Tongue (tissue), 3 donors: ENCODE measurements at places on chromosomes 5 and 9.

- no peak for DNase-seq
These were observed 30.5 kb downstream of the PCSK1 start for GRCh38 chr5:96402500-96402899.

- no peak for DNase-seq
These were observed 63.6 kb upstream of the SLC12A2 start for GRCh38 chr5:128020012-128020411.

DNA sequence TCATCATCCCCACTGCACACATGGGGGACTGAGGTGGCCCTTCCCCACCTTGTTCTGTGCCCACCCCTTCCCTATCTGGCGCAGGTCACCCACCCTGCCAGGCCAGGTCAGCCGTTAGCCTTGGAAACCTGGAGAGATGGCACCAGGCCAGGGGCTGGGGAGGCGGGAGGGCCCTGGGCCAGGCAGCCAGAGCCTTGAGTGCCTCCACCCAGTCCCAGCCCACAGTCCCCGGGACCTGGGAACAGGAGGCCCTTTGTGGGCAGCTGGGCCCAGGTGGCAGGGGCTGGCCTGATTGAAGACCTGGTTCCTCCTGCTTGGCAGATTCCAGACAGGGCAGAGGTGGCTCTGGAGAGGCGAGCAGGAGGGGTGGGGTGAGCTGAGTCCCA is 70.6 kb downstream of the LRSAM1 start:
- DNase-seq = peak; percentile 65

DNA sequence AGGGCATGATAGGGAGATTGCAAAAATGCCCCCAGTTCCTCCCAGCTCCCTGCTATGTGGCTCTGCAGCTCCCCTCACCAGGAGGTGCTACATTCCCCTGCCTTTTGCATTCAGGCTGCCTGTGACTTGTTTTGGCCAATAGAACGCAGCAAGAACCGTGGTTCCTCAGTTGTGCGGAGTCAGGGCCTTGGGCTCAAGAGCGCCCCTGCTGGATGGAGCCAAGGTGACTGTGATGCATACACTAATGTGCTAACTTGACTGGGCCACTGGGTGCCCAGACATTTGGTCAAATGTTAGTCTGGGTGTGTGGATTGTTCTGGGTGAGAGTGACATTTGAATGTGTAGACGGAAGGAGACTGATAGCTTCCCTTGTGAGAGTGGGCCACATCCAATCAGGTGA is 123.3 kb upstream of the MVB12B start:
- no peak for DNase-seq

DNA sequence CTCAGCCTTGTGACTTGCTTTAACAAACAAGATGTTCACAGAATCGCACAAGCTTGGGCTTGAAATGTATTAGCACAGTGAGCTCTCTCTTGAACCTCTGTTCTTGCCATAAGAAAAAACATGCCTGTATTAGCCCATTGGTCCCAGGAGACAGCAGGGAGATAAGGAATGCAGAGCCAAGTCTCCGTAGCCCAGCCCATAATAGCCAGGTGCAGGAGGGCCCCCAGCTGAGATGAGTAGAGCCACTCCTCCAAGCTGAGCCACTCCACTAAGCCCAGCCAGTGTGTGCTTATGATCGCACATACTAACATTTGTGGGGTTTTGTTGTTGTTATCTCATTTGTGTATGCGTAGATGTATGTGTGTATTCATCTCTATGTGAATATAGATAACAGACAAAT is 21.6 kb upstream of the SVEP1 start:
- no peak for DNase-seq

- DNase-seq = no peak
These were observed 134.5 kb downstream of the MTX3 start for GRCh38 chr5:79856456-79857055.

GRCh38 chr5:175800656-175801081 is 70.7 kb upstream of the CPLX2 start:
- no peak for DNase-seq

DNA sequence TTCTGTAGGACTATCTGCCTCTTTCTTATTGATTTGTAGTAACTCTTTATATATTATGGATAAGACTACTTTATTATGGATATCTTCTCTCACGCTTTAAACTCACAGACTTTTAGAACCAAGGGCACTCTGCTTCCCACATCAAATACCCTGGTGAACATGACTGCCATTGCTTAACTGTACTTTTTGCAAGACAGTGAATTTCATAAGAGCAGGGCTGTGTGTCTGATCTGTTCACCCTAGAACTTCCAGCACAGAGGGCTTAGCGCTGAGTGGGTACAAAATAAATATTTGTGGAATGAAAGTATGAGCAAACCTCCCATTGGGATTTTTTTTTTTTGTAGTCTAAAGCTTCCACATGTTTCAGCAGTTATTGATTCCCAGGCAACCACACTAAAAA is 84.8 kb downstream of the CFAP77 start:
- DNase-seq = no peak

- DNase-seq = no peak
These were observed 57.8 kb upstream of the RUSC2 start for GRCh38 chr9:35432076-35432475.

GRCh38 chr5:38940230-38940858 is 94.5 kb downstream of the OSMR start:
- no peak for DNase-seq

DNA sequence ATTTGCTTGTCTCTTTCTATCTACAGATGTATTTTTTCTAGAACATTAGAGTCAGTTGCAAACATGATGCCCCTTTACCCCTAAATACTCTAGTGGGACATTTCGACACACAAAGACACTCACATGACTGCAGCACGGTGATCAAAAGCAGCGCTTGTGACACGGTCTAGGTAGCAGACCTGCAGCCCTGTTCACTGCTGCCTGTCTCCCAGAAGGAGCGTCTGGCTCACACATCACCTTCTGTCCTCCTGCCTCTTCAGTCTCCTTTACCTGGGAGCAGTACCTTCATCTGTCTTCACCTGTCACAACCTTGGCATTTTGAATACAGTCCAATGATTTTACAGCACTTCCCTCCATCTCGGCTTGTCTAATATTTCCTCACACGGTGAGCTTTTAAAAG is 51.9 kb upstream of the SH3PXD2B start:
- DNase-seq = no peak

DNA sequence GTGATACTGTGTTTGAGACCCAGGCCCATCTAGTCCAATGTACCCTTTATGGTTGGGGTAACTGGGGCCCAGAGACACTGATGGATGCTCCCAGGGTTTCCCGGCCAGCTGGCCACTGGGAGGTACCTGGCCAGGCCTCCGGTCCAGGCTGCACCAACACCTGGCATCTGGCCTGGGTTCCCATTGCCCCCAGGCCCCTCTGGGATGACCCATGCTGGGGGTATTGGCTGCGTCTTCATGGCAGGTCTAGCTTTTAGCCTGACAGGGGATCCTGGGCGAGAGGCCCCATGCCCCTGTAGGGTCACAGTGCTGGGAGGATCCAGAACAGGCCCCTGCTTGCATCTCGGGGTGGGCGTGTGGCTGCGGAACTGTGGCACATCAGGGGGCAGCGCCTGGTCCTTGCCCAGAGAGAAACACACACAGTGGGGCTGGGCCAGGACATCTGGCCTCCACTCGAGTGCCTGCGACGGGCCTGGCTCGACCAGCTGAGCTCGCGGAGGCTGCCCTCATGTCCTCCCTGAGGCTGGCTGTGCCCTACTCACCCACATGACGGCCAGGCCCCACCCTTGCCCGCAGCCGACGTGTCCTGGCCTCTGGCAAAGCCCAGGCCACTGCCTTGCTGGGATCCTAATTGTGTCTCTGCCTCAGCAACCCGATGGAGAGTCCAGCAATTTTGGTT is 21.5 kb upstream of the COL5A1 start:
- DNase-seq = no peak

DNA sequence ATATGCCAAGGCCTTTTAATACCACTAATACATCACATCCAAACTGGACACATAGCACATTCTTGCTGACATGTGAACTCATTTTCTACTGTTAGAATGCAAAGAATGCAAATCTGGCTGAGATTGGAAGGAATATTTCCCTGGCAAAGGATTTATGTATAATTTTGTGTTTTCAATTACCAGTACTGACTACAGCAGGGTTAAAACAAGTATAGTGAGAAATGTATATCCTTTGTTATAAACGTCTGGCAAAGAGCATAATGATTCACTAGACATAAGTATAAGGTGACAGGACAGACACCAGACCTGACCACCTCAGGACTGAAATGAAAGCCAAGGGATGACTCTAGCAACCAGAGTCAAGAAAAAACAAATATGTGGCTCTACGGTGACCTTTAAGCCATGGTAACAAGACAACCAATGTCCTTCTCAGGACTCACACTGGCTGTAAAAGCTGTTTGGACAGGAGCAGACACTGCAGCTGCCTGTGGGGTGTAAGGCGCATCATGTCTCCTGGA is 95.0 kb downstream of the MRPS27 start:
- DNase-seq = no peak

DNA sequence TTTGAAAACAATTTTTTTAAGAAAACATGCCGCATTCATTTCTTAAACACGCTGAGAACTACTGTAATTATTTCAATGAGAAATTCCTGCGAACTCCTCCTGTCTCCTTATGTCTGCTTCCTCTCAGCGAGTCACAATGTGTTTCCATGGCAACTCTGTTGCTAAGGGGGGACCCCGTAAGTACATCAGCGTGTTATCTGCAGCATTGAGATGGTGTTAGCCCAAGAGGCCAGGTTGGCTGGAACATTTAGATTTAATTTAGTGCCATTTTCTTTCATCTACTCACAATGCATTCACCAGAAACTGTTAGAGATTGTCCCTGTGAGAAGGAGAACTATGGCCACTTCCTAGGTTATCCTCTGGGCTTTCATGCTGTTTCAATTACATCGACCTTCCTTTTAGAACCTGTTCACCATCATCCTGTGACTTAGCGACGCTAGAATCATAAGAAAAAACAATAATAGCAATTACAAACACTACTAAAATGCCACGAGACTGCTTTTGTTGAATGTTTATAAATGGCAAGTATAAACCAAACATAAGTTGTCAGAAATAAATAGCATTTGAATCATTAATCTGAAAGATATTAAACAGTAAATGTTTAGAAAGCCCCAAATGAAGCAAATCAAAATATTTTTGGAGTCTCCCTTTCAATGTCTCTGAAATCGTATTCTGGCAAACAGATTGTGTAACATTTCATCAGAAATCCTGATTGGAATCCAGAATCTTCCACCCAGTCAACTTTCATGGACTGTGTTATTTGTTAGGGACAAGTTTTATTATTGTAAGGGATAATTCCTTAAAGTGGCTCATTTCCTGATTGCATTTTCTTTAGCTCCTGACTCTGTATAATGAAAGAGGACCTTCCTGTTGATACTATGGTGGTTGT is 39.7 kb upstream of the SHC3 start:
- DNase-seq = peak; percentile 34

DNA sequence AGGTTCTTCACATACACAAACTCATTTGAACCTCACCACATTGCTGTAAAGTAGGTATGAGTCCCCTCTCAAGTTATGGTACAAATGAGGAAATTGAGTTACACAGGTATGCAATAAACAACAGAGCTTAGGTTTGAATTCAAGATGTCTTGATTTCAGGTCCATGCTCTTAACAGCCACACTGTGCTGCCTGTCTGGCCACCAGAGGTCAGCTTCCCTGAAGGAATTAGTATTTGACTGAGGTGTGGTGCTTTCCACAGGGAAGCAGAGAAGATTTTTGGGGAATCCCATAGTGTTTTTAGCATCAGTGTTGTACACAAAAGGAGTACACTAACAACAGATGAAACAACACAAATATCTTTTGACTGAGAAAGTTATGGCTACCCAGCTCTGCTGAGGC is 94.4 kb upstream of the ITGA1 start:
- DNase-seq = no peak

- no peak for DNase-seq
These were observed 24.4 kb downstream of the ANKRD33B start for GRCh38 chr5:10588109-10588775.

- no peak for DNase-seq
These were observed 52.6 kb downstream of the GNA14 start for GRCh38 chr9:77595426-77596095.

GRCh38 chr5:59460368-59461153 is 433.0 kb downstream of the PDE4D start:
- no peak for DNase-seq

DNA sequence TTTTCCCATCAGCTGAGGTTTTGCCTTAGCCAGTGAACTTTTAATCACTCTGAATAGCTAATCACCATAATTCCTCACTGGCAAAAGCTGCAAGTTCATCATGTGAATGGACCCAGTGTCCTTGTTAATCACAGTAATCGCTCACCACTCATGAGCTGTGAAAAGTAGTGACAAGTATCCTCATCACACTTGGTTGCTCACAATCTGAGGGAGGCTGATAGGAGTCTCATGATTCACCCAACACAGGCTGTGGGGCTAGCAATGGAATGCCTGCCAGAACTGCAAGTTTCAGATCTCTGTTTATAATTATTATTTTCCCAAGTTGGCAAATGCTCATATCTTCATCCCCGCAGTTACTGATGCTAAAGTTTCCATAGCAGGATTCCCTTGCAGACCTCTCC is 467.2 kb downstream of the KIF4B start:
- no peak for DNase-seq

- peak; percentile 36 for DNase-seq
These were observed 42.1 kb downstream of the EFCAB9 start for GRCh38 chr5:172235827-172236736.

DNA sequence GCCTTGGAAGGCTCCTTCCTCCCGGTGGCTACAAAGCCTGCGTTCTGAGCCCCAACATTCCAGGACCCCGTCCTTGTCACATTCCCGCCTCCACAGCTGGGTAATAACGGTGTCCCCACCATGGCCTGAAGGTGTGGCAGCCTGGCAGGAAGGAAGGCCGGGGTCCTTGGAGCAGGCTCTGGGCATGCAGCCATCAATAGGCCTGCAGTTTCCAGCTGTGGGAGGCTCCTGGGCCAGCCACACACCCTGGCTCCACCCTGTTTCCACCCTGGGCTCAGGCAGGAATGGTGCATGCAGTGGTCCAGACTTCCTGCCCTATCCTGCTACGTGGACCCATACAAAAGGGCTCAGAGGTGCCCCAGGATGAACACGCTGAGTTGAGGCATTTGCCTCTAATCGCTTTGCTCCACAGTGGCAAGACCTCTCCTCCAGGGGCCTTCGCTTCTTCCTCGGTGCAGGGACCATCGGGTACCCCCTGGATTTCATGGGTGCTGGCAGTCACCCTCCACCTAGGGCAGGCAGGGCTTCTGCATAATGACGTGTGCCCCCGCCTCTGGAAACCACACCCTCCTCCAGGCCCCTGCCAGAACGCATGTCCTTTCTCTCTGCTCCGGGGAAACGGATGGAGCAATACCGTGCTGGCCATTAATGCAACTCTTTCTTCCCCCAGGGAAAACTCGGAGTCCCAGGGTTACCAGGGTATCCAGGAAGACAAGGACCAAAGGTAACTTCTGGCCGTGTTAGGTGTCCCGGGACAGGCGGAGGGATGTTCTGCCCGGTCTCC is 95.1 kb upstream of the FCN2 start:
- DNase-seq = peak; percentile 67

- DNase-seq = no peak
These were observed 7.1 kb upstream of the RARS1 start for GRCh38 chr5:168479166-168479565.

DNA sequence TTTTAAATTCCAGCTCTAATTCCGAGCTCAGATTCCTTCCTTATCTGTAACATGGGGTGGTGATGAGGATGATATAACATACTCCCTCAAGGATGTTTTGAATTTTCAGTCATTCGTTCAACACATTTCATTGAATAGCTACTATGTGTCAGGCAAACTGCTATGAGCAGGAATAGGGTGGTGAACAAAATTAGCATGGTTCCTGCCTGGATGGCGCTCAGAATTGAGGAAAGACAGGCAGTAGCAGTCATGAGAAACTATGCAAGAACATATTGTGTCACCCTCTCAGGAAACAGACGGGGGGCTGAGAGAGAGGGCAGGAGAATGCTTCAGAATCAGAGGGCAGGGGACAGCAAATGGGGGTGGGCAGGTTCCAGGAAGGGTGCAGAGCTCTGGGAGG is 265.2 kb downstream of the NSG2 start:
- DNase-seq = no peak
